ENCODE measurements at places on chromosomes 1 and 21.
A peak's percentile ranks its signal among the peaks of the same experiment; 100 is the strongest.

- no peak for ATAC-seq
Observed at GRCh38 chr1:196910215-196910614, 22.4 kb downstream of the CFHR4 start.

DNA sequence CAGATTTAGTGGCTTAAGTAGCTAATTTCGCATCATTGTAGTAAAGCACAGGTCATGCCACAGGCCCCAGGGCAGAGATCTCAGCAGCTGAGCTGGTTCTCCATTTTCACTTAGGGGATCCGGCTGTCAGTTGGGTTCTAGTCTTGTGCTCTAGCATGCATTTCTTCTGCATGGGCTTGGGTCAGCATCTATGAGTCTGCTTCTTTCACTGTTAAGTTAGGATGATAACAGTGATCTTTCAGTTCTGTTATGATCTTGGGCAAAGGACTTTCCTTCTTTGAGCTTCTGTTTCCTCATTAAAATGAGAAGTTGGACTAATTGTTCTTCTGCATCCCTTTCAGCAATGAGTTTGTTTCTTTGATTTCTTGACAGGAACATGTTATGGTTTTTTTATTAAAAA is 123.6 kb upstream of the DNAH14 start:
- ATAC-seq: no peak

GRCh38 chr1:38730511-38731397 is 128.8 kb downstream of the RRAGC start:
- ATAC-seq: no peak

GRCh38 chr21:32233055-32233546 is 45.7 kb downstream of the MIS18A start:
- ATAC-seq: peak; percentile 67

DNA sequence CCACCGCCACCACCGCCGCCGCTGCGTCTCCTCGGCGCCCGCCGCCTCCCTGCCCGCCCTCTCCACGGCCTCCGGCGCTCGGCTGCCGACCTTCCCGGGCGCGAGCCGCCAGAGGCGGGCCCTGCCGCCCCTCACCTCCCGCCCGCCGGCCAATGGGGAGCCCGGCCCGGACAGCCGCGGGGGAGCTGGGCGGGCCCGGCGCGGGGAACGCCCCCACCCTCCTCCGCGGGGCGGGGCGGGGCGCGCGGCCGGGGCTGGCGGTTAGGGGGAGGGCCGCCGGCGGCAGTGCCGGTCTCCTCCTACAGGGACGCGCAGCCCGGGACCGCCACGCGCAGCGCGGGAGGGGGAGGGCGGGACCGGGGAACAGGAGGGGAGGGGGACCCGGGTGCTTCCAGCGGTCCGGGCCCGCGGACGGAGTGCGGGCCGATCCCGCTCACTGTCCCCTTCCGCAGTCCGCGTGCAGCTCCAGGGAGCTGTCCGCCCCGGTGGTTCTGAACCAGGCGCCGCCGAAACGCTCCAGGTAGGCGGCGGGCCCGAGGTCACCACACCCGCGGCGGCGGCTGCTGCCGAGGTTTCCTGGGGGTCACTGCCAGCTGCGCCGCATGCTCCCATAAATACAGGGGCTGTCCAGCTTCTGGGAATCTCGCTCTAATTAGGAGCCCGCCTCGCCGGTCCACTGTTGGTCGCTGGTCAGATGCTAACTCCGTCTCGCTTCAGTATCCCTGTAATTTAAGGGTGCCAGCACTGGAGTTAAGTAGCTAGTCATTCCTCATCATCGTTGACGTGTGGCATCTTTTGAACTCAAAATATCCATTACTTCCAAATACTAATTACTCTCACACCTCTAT is at the start of gene PGBD5:
Gene PGBD5 (minus strand): TSS at position 87 of the 848 bp plus-strand sequence. CDS start 404 bp downstream, outside the sequence.
- ATAC-seq: peak; percentile 92

DNA sequence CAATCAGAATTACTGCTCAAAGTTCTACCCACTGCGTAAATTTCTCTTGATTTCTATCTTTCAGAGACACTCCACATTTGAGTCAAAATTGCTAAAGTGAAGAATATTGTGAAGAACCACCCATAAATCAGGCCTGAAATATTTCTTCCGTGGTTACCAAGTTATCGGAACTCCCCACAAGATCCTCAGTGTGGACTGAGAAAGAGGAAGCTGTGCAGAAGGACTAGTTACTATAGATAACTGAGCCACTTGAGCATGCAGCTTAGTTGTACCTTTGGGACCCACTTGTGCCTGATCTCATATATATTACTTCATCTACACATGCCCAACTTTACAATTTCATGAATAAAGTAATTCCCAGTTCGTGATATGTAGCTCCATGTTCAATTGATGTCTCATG is 18.4 kb downstream of the RWDD3 start:
- ATAC-seq: no peak

DNA sequence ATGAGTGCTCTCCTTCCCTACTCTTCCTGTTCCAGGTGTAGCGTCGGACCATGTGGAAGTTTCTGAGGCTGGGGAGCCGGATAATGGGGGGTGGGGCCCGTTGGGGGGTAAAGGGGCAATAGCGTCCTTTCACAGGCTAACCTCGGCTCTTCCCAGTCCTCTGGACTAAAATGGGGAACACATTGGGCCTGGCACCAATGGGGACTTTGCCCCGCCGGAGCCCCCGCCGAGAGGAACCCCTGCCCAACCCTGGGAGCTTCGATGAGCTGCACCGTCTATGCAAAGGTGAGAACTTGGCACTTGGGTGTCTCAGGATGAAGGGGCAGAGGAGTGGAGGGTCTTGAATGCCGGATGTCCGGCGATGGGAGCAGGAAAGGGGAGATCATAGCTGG is 456 bp downstream of the TOMM40L start:
- no peak for ATAC-seq

DNA sequence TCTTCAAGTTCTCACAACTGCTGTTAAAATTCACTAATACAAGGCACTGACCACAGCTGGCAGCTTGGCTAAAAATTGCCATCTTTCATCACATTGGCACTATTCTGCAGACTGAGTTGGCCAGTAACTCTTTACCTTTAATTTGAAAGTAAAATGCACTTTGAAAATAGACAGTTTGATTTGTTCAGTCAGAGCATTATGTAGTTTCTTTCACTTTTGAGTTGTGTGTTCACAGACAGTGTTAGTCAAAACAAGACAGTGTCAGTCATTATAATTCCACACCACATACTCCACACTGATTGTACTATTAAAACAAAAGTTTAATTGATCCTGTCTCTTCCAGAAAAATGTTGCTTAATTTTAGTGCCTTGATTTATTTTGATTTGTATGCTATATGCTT is 160.7 kb downstream of the SDCCAG8 start:
- no peak for ATAC-seq

All from motor neuron (in vitro differentiated cells).